ENCODE measurements at places on chromosomes 2 and 18. TPM values are rescaled to one million over a fixed set of nuclear protein-coding genes. Genes with fewer than 3 reads are reported as not detected.

The RAB6D gene
- 1.8 TPM for total RNA-seq

The ASIC4 gene
- total RNA-seq, result not detected

The EEF1B2 gene
- total RNA-seq, result 294 TPM

The KCNS3 gene
- total RNA-seq, result 6.5 TPM

The TNFAIP6 gene
- 1.4 TPM for total RNA-seq

The GKN1 gene
- total RNA-seq, result not detected

The HOXD13 gene
- total RNA-seq, result not detected

The TBR1 gene
- not detected for total RNA-seq

The C2orf15 gene
- 5.8 TPM for total RNA-seq

The GALNT14 gene
- total RNA-seq, result 7.6 TPM

The BZW1 gene
- 158 TPM for total RNA-seq

The DDX1 gene
- 69.1 TPM for total RNA-seq

The FAM124B gene
- 1.2 TPM for total RNA-seq

The KYNU gene
- 3.3 TPM for total RNA-seq

The CAMKMT gene
- total RNA-seq, result 12.1 TPM

The CD207 gene
- total RNA-seq, result 0.52 TPM

The COBLL1 gene
- 52.9 TPM for total RNA-seq

The CRACDL gene
- 18.4 TPM for total RNA-seq

The RMDN2 gene
- 8.3 TPM for total RNA-seq

The MDH1B gene
- total RNA-seq, result 2.4 TPM

The ABCB11 gene
- 0.23 TPM for total RNA-seq

The ARHGAP15 gene
- 10.0 TPM for total RNA-seq

The OTX1 gene
- not detected for total RNA-seq

The ANKRD29 gene
- total RNA-seq, result 3.1 TPM

The PTH2R gene
- total RNA-seq, result 1.1 TPM

The UGT1A4 gene
- 5.2 TPM for total RNA-seq

The AFF3 gene
- total RNA-seq, result 9.1 TPM

The SLC4A1AP gene
- total RNA-seq, result 17.4 TPM

The REG3A gene
- 2.9 TPM for total RNA-seq

The EVX2 gene
- total RNA-seq, result not detected

The ZC3H8 gene
- 5.6 TPM for total RNA-seq

The ZSWIM2 gene
- total RNA-seq, result not detected

The INHBB gene
- total RNA-seq, result 1.1 TPM
